HL-60 (cell line): ENCODE measurements at places on chromosomes 4 and X.
A peak's percentile ranks its signal among the peaks of the same experiment; 100 is the strongest.

DNA sequence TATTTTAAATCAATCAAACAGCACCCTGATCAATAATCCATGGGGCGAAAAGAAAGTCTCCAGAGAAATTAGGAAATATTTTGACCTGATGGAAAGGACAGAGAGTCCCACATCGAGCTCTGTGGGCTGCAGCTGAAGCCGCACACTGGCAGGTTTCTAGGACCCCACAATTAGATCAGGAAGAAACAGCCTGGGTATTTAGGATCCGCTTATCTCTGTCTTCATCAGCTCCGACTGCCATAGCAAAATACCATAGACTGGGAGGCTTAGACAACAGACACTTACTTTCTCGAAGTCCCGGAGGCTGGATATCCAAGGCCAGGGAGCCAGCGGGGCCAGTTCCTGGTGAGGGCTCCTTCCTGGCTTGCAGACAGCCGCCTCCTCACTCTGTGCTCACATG lies 36.4 kb downstream of the CCNQ start:
- no peak for DNase-seq

DNA sequence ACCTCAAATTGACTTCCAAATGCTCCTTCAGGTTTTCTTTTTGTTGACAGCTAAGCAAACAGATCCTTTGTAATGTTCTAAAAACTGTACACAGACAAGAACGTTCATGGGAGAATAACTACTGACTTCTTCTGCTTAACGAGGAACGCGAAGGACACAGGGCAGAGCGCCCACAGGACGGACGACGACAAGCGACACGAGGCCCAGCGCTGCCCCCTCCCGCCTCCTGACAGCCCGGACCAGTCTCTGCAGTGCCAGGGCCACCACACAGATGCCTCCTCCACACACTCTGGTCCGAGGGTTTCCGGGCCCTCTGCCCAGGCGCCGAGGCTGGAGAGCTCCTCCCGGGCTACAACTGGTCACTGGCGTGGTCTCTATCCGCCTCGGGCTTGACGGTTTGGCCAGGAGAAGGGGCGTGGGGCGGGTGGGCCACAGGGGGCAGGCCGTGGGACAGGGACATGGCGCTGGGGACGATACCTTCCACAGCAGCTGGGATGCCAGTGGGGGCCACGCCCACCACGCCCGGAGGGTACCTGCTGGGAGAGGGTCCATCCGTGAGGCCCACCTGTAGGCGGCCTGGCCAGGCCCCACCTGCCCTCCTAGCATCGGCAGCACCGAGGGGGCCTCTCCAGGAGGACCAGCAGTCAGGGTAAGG lies 36.9 kb downstream of the CTBP1 start:
- DNase-seq: no peak

DNA sequence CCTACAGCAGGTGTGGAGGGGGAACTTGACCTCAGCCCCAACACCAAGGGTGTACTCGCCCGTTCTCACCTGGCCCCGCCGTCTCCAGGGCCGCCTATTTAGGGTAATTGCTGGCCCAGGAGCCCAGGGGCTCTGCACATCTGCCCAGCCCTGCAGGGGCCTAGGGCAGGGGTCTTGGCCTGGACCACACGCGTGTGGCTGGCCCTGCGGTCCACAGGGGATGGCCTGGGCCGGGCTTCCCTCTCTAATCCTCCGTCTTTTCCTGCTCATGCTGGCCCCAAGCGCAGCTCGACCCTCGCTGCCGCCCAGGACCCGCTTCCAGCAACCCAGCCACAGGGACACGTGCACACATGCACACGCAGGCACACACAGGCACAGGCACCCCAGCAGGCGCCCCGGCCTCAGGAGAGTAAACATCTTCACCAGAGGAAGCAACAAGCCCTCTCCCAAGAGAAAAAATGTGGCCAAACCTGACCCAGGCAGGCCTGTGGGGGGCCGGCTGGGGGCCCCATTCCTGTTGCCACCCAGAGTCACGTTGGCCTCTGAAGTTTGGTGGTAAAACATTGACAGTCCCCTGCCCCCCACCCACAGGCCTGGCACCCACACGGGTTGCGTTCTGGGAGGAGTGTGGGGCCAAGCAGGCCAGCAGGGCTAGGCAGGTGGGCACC lies 24.6 kb upstream of the FGFR3 start:
- no peak for DNase-seq

DNA sequence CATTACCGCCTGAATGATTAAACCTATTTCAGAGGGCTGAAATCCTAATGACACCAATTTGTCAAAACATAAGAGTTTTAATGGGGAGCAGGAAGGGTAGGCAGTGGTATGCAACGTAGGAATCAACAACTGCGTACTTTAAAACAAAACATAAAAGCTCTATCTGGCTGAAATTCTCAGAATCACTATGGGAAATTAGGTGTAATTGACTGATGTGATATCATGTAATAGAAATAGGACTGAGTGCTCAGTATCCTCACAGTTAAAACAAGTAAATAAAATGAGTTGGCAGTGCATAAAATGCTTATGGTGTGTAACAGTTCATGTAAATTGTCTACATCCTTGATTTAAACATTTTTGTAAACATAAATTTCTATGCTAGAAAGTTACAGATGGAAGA lies 13.6 kb upstream of the IGSF1 start:
- DNase-seq: no peak

DNA sequence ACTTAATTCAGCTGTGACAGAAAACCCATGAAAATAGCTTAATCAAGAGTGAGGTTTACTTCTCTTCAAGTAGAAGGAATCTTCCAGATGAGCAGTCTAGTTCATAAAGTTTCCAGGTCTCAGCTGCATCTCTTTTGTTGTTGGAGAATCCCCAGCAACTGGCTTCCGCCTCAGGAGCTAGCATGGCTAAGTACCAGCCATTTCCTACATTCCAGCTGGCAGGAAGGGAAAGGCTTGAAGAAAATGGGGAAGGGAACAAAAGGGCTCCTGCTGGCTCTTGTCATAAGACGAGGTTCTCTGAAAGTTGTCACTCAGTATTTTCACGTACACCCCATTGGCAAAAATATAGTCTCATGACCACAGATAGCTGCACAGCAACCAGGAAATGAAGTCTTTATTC lies 27.3 kb upstream of the TRIM2 start:
- DNase-seq: no peak

DNA sequence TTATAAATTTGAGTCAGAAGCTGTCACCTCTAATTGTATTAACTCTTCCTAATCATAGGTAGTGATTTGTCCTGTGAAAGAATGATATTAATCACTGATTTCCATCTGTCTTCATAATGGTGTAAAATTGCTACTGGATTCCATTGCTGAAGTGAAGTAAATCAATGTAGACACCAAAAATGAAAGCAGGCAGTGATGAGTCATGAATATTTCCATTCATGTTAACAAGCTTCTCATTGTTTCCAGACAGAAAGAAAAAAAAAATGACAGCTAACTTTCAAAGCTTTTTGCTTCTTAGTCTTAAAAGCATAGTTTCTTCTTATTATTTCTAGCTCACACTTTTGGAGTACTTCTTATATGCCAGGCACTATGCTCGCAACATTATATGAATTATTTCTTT lies 21.5 kb downstream of the FAM114A1 start:
- no peak for DNase-seq

DNA sequence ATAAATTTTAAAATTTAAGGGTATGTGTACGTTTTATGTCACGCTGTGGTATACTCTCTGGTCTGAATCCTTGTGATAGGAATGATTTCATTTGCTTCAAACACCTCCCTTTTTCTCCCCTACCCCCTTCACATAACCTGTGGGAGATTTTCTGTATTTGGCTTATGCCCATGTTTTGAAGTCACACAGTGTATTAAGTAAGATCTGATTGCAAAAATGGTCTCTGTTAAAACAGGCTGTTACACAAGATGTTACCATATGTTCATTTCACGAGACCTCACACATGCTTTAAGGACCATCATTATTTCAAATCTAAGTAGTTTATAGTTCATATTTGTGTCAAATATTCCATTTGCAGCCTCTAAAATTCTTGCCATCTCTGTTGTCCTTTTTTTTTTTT lies 63.5 kb downstream of the TMEM131L start:
- DNase-seq: peak; percentile 58

GRCh38 chr4:55409468-55410171 lies 13.9 kb downstream of the TMEM165 start:
- no peak for DNase-seq

DNA sequence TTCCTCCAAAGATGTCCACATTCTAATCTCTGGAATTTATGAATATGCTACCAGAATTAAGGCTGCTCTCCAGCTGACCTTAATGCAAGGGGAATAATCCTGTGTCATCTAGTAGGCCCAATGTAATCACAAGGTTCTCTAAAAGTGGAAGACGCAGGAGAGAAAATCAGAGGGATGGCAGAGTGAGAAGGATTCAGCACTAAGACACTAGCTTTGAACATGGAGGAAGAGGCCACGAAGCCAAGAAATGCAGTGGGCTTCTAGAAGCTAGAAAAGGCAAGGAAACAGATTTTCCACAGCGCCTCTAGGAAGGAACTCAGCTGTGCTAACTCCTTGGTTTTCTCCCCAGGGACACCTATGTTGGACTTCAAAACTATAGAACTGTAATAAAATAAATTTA lies 240.7 kb upstream of the TRAM1L1 start:
- DNase-seq: no peak

DNA sequence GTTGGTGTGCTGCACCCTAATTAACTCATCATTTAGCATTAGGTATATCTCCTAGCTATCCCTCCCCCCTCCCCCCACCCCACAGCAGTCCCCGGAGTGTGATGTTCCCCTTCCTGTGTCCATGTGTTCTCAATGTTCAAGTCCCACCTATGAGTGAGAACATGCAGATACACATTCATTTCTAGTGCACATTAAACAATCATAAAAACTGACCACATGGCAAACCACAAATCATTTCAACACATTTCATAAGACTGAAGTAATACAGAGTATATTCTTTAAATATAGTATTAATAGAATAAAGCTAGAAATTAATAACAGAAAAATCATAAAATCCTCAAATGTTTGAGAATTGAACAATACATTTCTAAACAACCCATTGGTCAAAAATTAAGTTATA lies 34.1 kb downstream of the PRKG2 start:
- DNase-seq: no peak

DNA sequence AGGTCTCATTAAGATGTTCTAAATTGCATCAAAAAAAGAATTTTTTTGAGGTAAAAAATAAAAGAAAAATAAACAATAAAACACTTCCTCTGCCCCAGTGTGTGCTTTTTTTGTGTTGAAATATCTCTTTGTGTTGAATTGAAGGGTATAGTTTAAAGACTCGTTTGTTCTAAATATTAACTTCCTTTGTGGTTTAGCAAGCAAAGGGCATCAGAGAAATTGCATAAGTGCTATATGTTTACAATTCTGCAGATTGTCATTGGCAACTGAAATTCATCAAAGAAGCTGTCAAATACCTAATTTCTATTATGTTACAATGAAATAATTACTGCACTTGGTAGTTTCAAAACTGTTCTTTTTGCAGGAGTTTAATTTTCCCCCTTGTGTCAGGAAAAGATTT lies 260.5 kb downstream of the DKK2 start:
- peak; percentile 21 for DNase-seq

DNA sequence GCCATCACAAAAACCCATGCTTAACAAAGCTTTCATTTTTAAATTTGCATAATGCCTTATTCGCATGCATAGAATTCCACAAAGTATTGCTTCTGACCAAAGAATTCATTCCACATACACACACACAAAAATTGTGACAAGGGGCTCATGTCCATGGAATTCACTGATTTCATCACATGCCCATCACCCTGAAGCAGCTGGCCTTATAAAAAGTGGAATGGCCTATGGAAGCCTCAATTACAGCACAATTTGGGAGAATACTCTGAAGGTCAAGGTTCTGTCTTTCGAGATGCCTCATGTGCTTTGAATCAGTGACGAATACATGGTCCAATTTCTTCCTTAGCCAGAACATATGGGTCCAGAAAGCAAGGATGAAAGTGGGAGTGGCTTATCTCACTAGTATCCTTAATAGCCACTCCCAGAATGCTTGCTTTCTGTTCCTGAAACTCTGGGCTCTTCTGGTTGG lies 165.7 kb downstream of the KDR start:
- DNase-seq: no peak

- no peak for DNase-seq
Observed at GRCh38 chr4:5446595-5447226, 261.6 kb downstream of the EVC2 start.

DNA sequence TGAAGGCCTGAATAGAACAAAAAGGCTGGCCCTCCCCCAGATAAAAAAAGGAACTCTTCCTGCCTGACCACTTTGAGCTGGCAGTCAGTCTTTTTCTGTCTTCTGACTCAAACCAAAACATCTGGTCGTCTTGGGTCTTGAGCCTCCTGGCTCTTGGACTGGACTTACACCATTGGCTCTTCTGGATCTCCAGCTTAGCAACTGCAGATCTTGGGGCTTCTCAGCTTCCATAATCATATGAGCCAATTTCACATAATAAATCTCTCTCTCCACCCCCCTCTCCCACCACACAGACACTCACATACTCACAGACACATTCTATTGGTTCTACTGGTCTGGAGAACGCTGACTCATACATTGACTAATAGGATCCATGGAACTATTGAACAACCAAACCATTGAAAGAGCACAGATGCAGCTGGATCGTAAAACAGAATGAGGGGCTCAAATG lies 15.6 kb upstream of the CWH43 start:
- DNase-seq: no peak

DNA sequence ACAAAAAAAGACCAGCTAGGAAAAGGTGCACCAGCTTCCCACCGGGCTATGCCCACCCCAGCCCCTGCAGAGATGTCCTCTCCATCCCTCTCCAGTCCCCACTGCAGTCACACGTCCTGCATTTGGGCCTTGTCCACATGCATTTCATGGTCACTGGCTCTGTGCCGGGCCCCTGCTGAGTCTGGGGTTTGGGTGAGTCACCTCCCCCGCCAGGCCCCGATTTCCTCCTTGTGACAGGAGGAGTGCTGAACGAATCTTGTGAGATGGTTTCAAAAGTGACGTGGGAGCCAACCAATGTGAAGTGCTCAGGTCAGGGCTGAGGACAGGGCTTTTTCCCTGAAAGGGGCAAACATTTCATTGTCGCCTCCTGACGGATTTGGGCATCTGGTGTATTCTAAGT lies 7.1 kb downstream of the CPZ start:
- DNase-seq: no peak

- DNase-seq: no peak
Observed at GRCh38 chr4:127881563-127881864, 821 bp downstream of the PLK4 start.

DNA sequence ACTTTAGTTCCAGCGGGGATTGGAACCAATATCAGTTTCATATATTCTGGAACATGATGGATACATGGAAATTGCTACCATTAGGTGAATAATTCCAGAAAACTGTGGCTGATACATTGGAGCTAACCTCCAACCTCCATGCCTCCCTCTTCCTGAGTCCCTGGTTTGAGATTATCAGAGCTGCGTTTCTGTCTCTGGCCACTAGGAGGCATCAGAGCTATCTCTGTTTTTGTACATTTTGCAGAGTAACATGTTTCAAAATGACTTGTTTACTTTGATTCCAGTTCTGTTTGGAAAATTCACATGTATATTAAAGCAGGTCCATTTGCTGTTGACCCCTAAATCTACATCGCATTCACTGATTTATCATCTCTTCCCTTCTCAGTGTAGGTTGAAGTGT lies 2.4 kb upstream of the RAB40AL start:
- no peak for DNase-seq

- no peak for DNase-seq
Observed at GRCh38 chr4:145939441-145939750, 773 bp upstream of the ZNF827 start.
